ENCODE measurements at places on chromosomes 2 and 18.

DNA sequence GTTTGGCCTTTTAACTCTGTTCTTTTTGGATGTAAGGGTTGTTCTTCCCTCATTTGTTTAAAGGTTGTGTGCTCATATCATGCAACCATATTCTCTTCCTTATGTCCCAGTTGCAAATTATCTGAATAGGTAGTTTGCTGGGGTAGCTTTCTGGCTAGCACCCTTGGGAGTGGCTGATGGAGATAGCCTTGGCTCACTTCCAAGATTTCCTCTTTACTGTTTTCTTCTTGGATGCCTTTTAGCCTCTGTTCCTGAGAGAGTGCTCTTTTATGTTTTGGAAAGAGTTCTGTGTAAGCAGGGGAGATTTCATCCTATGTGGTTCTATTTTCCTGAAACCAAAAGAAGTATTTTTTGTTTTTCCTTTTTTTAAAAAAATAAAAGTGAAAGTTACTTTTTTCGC is 25.4 kb downstream of the USP14 start:
- DNase-seq, result peak; percentile 72

- DNase-seq, result no peak
These were observed 229.7 kb upstream of the AGAP1 start for GRCh38 chr2:235264121-235264493.

DNA sequence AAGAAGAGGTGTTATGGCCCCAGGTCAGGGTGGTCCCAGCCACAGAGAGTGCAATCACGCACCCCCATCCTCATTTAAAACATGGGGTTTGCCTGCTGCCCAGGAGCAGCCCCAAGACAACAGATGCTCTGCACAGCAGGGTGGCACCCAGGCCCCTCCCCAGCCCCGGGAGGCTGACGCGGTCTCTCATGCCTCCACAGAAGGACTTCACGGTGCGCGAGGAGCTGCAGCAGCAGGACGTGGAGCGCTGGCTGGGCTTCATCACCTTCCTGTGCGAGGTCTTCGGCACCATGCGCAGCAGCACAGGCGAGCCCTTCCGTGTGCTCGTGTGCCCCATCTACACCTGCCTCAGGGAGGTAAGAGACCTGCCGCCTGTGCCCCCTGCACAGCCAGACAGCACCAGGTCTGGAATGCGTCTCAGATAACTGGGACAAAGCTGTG is 133.7 kb downstream of the SMAD7 start:
- DNase-seq, result no peak

GRCh38 chr2:28642796-28643195 is 108.8 kb upstream of the PPP1CB start:
- DNase-seq, result no peak

GRCh38 chr18:36572135-36572856 is 256.5 kb downstream of the TPGS2 start:
- no peak for DNase-seq

DNA sequence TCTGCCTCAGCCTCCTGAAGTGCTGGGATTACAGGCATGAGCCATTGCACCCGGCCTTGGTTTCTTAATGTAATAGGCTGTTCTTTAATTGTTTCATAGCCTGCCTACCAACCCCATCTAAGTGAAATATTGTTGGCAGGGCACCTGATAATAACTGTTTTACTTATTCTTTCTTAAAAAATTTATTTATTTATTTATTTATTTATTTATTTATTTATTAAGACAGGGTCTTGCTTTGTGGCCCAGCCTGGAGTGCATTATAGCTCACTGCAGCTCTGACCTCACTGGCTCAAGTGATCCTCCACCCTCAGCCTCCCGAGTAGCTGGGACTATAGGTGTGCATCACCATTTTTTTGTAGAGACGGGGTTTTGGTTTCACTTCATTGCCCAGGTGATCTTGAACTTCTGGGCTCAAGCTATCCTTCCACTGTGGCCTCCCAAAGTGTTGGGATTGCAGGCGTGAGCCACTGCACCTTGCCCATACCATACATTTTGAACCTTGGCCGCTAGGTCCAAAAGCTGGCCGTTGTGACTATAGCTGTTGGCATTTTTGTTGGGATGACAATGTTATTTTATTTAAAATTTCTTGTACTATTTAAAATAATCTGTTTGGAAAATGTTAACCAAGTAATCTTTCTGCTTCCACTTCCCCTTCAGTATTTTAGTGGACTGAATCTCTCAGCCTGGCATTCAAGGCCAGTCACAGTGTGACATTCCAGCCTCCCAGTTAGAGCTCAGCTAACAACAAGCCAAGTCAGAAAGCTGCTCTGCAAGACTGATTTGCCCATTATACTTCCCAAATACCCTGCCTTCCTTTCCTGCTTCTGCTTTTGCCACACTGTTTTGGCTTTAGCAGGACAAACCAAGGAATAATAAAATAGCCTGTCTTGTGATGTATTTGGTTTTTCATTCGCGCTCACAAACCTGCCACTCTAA is 52.4 kb downstream of the BABAM2 start:
- DNase-seq, result no peak

Data from NCI-H345 (cell line).